ENCODE measurements at places on chromosomes 7 and 10.

- DNase-seq, result peak; percentile 87
These were observed 14.6 kb upstream of the RPEL1 start for GRCh38 chr10:103231047-103231551.

DNA sequence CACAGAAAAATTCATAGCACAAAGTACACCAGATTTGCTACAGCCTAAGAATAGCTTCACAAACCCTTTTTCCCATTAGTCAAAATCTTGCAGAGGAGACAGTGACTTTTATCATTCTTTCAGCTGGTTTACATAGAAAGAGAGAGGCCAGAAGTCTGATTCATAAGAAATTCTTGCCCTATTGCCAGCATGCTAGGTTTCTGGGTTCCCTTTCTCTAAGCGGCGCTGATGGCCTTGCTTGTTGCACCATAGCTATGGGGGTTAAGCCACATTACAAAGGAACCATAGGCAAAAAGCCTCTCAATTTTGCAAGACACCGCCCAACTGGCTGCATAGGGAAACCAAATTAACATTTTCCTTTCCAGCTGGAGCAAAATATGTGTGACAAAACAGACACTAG, 87.4 kb downstream of the ZNF467 start:
- DNase-seq, result no peak

DNA sequence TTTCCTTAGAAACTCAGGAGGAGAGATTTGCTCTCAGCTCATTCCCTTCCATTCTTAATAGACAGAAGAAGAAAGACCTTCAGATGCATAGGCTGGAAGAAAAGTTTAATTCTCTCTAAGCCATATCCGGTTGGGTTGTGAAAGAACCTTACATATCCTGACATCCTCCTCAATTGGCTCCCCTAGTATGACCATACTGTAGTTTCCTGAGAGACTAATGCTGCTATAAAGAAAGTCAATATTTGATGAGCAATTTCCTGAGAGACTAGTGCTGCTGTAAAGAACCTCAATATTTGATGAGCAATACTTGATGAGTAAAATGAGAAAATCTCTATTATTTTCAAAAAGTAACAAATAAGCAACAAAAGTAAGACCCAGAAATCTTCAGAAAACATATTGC, 888.5 kb upstream of the SORCS1 start:
- DNase-seq, result no peak

GRCh38 chr7:19116121-19117090, 1.0 kb downstream of the TWIST1 start:
- no peak for DNase-seq

DNA sequence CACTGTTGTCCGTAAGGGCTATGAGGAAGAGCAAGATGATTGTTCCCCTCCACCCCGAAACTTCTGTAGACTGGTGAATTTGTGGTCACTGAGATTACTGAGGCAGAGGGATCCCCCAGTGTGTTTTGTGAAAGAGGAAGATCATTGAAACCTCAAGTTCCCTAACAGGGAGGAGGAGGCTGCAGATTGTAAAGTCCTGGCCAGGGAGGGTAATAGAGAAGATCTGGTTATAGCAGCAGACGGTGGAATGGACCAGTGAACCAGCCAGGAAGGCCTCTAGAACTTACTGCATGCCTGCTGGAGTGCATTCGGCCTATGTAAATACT, 31.1 kb downstream of the LMTK2 start:
- no peak for DNase-seq

DNA sequence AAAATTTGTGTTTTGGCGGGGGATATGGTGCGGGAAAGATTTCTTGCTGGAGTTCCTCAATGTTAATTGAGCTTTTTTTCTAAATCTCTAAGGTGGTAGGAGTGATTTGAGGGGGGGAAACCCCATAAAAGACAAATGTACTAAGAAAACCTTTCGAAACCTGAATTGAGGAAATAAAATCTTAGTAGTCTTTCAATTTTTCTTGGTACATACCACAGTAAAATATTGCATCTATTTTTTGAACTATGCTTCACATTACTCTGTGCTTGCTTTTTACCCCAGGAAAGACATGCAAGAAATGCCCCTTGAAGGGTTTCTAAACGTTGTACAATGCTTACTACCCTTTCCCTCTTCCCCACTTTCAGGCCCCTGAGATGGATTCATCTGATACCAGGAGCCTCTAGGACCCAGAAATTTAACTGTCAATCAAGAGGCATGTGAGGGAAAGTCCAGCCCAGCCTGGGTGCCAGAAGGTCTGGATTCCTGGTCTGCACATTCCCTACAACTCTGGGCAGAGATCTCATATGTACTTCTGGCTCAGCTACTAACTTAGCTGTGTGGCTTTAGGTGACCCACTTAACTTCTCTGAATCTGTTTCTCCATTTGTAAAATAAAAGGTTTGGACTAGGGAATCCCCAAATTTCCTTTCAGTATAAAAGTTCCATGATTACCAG, 5.8 kb upstream of the PDCD4 start:
- no peak for DNase-seq

- no peak for DNase-seq
These were observed 200.1 kb downstream of the DOCK4 start for GRCh38 chr7:112006071-112006470.

GRCh38 chr7:117892821-117893220, 19.6 kb upstream of the CTTNBP2 start:
- DNase-seq, result no peak

GRCh38 chr10:77756319-77757232, 119.0 kb upstream of the KCNMA1 start:
- peak; percentile 41 for DNase-seq

DNA sequence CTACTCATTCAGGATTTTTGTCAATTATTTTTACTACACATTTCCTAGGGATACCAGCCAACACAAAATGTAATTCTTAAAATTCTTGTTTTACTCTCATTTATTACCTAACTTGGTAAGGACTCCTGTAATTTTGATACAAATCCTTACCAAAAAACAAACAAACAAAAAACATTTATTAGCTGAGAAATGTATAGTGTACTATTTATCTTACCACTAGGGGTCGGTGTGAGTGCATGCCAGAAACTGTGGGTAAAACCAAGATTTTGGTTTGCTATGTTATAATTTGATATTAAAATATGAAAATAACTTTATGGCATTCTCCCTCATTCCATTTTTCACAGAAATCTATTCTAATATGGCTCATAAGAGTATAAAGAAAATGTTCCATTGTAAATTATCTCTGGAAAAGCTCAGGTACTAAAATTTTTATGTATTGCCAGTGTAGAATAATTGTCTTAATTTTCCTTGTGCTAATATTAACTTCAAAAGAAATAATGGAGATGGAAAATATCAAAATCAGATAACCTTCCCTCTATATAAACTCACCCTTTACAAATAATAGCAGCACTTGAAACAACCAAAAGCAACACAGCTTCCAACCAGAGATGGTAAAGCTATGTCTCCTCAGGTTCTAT, 290.8 kb upstream of the PCDH15 start:
- DNase-seq, result peak; percentile 5

- no peak for DNase-seq
These were observed 142.0 kb upstream of the ADO start for GRCh38 chr10:62662486-62662885.

DNA sequence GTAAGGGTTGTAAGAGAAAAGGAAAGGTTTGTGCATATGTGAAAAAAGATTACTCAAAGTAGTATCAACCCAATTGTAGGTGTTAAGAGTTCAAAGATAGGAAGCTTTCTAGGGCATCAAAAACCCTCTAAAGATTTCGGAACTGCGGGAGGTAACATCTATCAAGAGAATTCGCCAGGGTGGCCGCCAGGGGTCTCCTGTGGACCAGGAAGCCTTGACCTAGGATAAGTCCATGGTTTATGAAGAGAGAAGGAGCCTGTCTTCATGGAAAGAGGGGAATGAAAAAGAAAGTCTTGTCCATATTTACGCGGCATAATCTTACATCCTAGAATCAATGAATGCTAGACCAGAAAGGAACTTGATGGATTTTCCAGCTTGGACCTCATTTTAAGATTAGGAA, 140.7 kb upstream of the CALCR start:
- DNase-seq, result peak; percentile 37
